ENCODE measurements at places on chromosomes 3 and 15.

- no peak for DNase-seq
Observed at GRCh38 chr3:110858549-110858948, 213.1 kb upstream of the NECTIN3 start.

- no peak for DNase-seq
Observed at GRCh38 chr3:134079111-134079547, 49.4 kb upstream of the SLCO2A1 start.

- DNase-seq: no peak
Observed at GRCh38 chr3:59480486-59480995, 430.7 kb upstream of the CFAP20DC start.

DNA sequence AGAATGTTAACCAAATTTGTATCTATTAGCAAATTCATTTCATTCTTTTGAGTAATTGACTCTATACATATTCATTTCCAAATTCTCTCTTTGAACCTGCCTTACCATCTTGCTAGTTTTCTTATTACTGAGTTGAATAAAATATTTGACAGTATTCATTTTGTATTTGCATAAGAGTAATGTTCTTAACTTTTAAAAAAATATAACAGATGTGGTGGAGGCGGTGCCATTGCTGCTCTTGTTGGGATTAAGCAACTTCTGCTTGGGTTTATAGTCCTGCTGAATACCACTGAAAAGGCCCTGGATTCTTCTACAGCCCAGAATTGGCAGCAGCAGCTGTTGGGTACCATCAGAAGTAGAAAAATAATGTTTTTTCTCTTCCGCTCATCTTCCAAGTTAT, 148.9 kb upstream of the PEX5L start:
- no peak for DNase-seq

GRCh38 chr3:153210146-153210545, 48.1 kb downstream of the RAP2B start:
- no peak for DNase-seq

DNA sequence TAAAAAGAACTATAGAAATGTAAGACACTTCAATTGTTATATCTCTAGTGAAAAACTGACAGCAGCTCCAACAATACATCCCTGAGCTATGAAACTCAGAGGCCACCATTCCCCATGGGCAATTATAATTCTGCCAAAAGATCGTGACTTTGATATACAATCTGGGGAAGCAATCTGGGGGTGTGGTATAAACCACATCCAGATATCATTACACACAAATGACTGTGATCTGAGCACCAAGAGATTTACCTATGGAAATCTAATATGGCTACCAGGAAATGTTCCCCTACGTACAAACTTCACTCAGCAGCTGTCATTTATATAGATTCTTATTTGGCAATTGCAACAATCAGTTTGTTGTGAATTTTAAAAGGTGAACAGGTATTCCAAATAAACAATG, 110.3 kb downstream of the FRMD5 start:
- DNase-seq: no peak

GRCh38 chr3:21912711-21913110, 161.7 kb upstream of the ZNF385D start:
- no peak for DNase-seq

DNA sequence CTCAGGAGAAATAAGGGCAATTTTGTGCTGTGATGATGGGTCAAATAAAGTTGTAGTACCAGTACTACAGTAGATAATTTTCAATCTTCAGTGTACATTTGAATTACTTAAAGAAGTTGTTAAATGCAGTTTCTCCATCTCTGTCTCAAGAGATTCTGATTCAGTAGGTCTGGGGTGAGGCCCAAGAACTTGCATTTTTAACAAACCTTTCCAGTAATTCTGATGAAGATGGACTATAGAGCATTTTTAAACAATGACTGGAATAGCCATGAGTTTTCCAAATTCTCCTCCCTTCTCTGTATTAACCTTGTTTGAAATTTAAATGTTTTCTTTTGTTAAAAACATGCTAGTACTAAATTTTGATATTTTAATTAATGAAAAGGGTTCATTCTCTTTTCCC, 127.0 kb upstream of the CD96 start:
- no peak for DNase-seq

GRCh38 chr15:57227899-57228298, 148.4 kb upstream of the CGNL1 start:
- DNase-seq: no peak

DNA sequence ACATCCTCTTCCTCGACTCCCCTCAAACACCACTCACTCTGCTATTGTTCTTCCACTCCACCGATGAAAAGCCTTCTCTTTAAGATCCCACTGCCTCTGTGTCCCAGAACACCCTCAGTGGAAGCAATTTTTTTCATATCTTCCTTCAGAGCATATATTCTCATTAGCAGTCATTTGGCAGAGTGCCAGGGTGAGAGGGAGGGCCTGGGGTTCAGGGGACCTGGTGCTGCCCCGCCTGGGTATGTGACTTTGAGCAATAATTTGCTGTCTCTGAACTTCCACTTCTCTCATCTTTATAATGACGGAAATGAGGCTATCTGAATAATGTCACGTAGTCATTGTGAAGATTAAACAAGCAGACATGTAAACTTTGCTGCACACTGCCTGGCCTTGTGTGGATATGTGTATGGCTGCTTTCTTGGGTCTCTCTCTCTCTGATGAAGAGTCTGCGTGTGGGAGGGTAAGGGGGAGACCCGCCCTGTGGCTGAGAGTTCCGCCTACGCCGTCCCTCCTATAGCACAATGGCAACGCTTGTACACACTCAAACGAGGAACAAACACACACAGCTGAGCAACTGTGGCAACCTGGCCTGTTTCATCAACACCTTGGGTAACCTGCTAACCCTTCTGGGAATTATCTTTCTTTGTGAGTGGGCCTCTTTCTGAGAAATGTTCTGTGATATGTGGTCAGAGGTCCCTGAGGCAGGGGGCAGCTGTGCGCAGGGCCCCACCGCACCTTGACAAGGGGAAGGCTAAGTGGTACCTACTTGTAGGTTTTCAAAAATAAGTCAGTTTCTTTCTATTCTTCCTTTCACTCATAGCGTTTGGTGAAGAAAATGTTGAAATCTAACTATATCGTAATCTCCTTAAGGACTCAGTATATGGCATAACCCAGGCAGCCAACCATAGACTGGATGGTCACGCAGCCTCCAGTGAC, 369.8 kb downstream of the SV2B start:
- DNase-seq: no peak

DNA sequence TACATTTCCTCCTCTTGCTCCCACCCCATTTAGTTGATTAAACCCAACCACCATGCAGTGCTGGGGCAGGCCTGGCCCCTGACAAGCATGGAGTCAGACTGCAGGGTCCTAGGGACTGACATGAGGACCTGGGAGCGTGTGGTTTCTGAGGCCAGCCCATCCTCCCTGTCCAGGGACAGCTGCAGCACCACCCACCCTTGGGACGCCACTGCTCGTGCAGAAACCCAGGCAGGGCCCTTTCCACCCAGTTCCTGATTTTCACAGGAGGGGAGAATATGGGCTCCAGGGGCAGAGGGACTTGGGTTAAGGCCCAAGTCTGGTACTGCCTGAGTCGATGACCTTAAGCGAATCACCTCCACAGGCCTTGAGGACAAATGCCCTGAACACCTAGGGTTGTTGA, 23.7 kb downstream of the PLXND1 start:
- DNase-seq: no peak

Measured in GDM1 (cell line).